Thoracic aorta (tissue), 2 donors: ENCODE measurements at places on chromosomes 3 and 15.

- no peak for DNase-seq
Measured at GRCh38 chr3:175893566-175893965, 1034.4 kb downstream of the NAALADL2 start.

- DNase-seq: no peak
Measured at GRCh38 chr15:43325039-43325684, 5.2 kb downstream of the LCMT2 start.

- DNase-seq: no peak
Measured at GRCh38 chr3:15591242-15591641, 10.1 kb downstream of the HACL1 start.

DNA sequence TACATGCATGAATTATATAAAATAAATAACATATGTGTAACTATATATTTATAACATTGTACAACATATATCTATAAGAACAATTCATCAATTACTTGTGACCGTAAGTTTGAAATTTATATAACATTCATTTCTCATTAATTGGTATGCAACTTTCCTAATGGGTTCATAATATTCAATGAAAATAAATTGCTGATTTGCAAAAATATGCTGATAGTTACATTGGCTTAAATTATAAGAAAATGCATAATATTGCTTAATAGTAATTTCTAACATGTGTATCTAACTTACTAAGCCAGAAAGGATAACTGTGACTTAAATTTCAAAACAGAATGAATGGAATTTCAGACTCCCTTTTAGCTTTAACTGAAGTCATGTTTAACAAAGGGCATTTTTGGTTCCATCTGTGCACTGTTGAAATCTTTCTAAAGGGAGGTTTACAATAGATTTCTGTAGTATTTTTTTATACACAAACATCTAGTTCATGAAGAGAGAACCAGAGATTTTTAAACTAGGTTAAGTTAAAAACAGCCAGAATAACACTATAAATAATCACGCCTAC is 310.9 kb downstream of the TBC1D5 start:
- DNase-seq: no peak

GRCh38 chr3:124347418-124347817 is 355.5 kb upstream of the ROPN1 start:
- DNase-seq: no peak

DNA sequence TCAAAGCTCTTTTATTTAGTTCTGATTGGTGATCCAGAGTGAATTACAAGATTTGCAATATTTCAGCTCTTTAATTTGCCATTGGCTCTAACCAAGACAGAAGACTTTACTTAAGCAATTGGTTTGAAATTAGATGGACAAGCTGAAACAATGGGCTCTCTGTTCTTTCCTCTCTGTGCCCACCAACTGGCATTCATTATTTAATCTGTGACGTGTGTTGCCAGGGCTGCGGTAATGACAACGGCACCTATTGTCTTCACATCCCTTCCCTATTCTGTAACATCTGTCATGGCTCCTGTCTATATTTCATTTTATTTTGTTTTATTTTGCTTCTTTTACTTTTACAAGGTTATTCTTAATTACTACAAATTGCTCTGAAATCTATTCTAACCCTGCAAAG is 33.9 kb downstream of the PLD1 start:
- no peak for DNase-seq

DNA sequence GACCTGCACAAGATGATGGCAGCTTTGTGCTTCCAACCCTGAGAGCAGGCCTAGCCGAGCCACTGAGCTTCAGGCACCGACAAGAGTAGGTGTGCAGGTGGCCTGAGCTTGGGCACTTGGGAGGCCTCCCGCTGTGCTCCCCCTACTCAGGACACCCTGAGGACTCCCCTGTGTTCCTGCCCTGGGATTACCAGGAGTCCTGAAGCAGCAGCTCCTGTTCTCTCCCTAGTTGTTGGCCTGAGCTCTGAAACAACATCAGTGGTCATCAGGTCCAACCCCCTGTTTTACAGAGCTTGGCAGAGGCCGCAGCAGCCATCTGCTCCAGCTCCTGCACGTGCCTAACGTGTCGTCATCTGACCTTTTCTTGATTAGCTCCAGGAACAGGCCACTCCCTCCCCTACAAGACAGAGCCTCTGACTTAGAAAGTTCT is 8.0 kb upstream of the MESP2 start:
- no peak for DNase-seq

- no peak for DNase-seq
Measured at GRCh38 chr3:24161841-24162240, 216.8 kb downstream of the NR1D2 start.

DNA sequence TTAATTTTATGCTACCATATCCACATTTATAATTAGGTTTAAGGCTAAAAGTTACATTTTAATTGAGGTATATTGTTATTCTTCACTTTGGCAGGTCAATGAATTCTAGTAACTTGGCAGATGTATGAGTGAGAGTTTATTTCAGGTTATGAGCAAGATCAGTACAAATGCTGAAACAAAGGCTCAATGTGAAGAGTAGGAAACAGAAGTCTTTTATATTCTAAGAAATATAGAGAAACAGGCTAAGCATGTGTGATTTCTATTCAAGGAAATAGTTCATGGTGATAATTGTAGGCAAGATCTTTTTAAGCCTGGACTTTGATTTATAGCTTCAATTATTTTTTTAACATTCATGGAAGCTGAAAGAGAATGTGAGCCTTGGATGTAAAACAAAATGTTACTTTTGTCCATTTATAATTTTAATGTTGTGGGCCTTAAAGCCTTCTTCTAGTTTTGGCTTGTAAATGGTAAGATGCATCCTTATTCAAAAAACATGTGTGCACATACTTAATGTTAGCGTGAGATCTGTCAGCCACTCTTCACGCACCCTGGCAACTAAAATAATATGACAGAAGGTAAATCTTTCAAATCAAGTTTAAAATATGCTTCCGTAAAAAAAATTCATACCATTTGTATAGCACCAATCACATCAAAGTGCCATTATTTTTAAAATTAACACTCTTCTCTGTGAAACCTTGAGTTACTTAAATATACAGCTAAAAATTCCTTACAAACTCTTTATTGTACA is 22.8 kb upstream of the OSTN start:
- no peak for DNase-seq

DNA sequence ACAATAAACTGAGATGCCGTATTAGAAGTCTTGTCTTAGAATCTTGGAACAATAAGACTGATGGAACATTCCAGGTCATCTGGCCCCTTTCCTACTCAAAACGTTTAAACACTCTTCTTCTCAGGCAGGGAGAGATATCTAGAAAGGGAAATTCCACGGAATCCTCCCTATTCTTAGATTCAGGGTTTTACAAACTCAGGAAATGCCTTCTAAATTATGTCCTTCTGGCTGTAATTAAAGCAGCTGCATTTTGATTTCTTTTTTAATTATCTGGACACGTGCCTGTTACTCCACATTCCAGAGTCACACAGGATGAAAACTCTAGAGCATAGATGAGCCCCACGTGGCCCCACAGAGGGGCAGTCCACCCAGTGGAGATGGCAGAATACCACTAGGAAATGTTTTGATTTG is 41.5 kb upstream of the MTMR10 start:
- DNase-seq: no peak
